ENCODE measurements at places on chromosomes 5 and 9. TPM values are rescaled to one million over a fixed set of nuclear protein-coding genes. Genes with fewer than 3 reads are reported as not detected.

The USP20 gene
- total RNA-seq: 53.5 TPM

The LIFR gene
- 120 TPM for total RNA-seq

The SLCO4C1 gene
- 0.14 TPM for total RNA-seq

The GPRIN1 gene
- 6.6 TPM for total RNA-seq

The CCL28 gene
- 6.3 TPM for total RNA-seq

The AMBP gene
- total RNA-seq: 1.5 TPM

The ISOC1 gene
- total RNA-seq: 48.1 TPM

The ACO1 gene
- total RNA-seq: 66.6 TPM

The TUBB4B gene
- total RNA-seq: 484 TPM

The INSYN2B gene
- total RNA-seq: 0.17 TPM

The CNTRL gene
- 10.3 TPM for total RNA-seq

The PTGES gene
- 19.9 TPM for total RNA-seq

The OSMR gene
- total RNA-seq: 21.6 TPM

The LURAP1L gene
- 2.7 TPM for total RNA-seq

The HMCN2 gene
- total RNA-seq: 5.5 TPM

The DPYSL3 gene
- total RNA-seq: 113 TPM

The PRRX2 gene
- total RNA-seq: 14.3 TPM

The SLC36A2 gene
- 0.74 TPM for total RNA-seq

The NOXA1 gene
- total RNA-seq: 7.5 TPM

The SPATA31A3 gene
- not detected for total RNA-seq
